ENCODE measurements at places on chromosomes 7 and 10. TPM values are rescaled to one million over a fixed set of nuclear protein-coding genes. Genes with fewer than 3 reads are reported as not detected.

PIK3CG gene
- total RNA-seq, result 1.6 TPM

DNTT gene
- total RNA-seq, result not detected

SVIL gene
- 810 TPM for total RNA-seq

GRCh38 chr7:68748934-68749900 is 849.1 kb upstream of the AUTS2 start:
- DNase-seq, result no peak

- DNase-seq, result no peak
These were observed 284.7 kb upstream of the AKR1E2 start for GRCh38 chr10:4541292-4541691.

GRCh38 chr7:129950191-129950932 is 2.4 kb downstream of the UBE2H start:
- DNase-seq, result no peak

- no peak for DNase-seq
These were observed 41.0 kb upstream of the CHST15 start for GRCh38 chr10:124134251-124134893.

- DNase-seq, result no peak
These were observed 35.3 kb upstream of the PROSER2 start for GRCh38 chr10:11787846-11788245.

Measured in psoas muscle (tissue), 8 donors.